ENCODE measurements at places on chromosomes 2 and 18.

DNA sequence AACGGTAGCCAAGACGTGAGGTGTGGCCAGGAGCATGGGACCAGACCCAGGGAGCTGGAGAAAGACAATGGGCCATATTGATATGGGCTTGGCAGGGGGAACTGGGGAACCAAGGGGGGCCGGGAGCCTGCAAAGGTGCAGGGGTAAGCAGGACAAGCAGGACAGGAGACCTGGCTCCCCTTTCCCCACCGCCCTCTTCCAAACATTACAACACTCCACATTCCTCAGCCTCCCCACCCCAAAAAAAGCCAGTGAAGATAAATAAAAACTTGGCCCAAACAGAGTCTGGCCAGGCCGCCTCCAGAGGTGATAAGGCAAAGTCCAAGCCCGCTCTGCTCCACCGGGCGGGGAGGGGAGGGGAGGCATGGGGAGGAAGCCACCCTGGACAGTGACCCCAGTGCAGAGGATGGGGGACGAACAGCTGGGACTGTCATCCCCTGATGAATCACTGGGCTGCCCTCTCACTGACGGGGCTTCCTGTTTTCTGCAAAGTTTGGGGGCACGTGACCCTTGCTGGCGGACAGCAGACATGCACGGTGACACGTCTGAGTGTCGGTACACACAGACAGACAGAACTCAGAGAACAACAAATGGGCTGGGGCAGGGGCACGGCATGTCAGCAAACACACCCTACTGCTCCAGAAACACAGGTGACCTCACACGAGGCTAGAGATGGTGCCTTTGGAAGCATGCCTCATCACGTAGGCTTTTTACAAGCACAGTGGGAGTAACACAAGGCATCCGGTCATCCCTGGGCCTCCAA is 100.2 kb downstream of the TNS1 start:
- DNase-seq: no peak

- DNase-seq: no peak
Observed at GRCh38 chr2:15919716-15920434, 20.5 kb upstream of the MYCN start.

- no peak for DNase-seq
Observed at GRCh38 chr2:112691881-112692281, 28.9 kb upstream of the NT5DC4 start.

DNA sequence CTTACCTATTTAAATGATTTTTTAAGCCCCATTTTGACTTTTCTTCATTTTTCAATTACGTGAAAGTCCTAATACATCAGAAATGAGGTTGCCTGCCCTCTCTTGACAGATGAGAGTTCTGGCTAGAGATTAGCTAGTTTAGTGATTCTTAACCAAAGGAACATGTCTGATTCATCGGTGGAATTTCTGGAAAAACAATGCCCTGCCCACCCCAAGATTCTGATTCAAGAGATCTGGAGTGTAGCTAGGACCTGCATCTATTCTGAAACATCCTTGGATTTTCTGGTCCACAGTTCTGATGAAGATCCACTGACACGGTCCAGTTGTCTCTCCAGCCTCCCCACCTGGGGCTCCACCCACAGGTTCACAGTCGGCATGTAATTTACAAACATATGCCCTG is 111.2 kb downstream of the KLF7 start:
- DNase-seq: no peak
